Activated T-helper 2 cell treated with anti-CD3 and anti-CD28 coated beads, Interferon-gamma antibody, Interleukin-2, Interleukin-4, amounts not matched to agents 10 μg/mL and 5 μg/mL and 100 μg/mL, durations not matched to agents 14 hours and 24 hours and 36 hours (primary cell): ENCODE measurements at places on chromosomes 16 and 17.

- no peak for DNase-seq
Observed at GRCh38 chr17:76318586-76318985, 10.5 kb upstream of the QRICH2 start.

DNA sequence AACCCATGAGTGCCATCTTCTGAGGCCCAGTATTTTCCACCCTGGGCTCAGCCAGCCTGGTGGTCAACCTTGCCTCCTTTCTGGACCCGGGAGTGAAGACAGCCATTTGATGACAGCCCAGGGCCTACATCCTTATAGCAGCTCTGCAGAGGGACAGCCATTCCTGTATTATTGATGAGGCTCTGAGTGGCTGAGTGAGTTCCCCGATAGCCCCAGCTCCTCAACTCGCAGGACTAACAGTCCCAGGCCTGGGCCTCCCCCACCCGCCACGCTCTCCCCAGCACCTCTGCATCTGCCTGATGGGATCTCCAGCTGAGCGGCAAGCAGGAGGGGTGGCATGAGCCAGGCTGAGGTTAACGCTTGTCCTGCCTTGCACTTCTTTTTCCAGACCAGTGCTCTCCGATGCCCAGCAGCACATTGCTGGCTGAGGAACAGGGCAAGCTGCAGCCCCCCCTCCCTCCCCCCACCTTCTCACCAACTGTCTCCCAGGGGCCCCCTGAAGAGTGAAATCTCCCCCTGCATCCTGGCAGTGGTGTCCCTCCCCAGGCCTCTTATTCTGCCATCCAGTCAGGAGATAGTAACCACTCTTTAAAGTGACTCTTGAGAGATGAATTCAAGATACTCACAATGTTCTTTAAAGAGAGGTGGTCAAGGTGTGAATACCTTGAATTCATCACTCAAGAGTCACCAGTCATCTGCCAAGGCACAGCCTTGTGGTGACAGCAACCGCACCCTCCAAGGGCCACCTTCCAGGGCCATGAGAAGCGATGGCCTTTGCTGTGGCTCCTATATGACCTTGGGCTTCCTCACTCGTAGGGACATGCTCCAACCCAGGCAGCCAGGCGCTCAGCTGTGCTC, 23.5 kb downstream of the CACNG5 start:
- DNase-seq, result no peak

- DNase-seq, result no peak
Observed at GRCh38 chr17:61160789-61161445, 238.7 kb upstream of the TBX2 start.

- DNase-seq, result peak; percentile 23
Observed at GRCh38 chr16:57764341-57765159, 29.0 kb downstream of the KATNB1 start.
